ENCODE measurements at places on chromosomes 7 and 10. TPM values are rescaled to one million over a fixed set of nuclear protein-coding genes. Genes with fewer than 3 reads are reported as not detected.

- DNase-seq: no peak
- no peaks in the 10 kb centered on the region for H3K4me1 ChIP-seq
- no peaks in the 10 kb centered on the region for H3K27me3 ChIP-seq
- H3K27ac ChIP-seq: no peak overlapping the region
Measured at GRCh38 chr7:70582927-70583895, 548.7 kb upstream of the GALNT17 start.

DNA sequence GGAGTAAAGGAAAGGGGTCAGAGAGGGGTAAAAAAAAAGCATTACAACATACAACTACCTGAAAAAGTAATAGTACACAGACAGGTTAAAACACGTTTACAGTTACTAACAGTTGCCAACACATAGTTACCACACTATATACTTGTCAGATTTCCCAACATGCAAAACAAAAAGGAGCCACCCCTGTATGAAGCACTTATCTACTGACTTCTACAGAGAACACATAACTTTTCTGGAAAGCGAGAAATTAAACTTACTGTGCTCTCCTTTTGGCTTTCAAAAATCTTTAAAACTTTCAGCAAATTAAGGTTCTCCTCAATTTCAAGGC is 2.1 kb downstream of the ABI1 start:
- DNase-seq: no peak
- peak overlapping the region; percentile 17 for H3K4me3 ChIP-seq
- no peaks in the 10 kb centered on the region for H3K27me3 ChIP-seq

DNA sequence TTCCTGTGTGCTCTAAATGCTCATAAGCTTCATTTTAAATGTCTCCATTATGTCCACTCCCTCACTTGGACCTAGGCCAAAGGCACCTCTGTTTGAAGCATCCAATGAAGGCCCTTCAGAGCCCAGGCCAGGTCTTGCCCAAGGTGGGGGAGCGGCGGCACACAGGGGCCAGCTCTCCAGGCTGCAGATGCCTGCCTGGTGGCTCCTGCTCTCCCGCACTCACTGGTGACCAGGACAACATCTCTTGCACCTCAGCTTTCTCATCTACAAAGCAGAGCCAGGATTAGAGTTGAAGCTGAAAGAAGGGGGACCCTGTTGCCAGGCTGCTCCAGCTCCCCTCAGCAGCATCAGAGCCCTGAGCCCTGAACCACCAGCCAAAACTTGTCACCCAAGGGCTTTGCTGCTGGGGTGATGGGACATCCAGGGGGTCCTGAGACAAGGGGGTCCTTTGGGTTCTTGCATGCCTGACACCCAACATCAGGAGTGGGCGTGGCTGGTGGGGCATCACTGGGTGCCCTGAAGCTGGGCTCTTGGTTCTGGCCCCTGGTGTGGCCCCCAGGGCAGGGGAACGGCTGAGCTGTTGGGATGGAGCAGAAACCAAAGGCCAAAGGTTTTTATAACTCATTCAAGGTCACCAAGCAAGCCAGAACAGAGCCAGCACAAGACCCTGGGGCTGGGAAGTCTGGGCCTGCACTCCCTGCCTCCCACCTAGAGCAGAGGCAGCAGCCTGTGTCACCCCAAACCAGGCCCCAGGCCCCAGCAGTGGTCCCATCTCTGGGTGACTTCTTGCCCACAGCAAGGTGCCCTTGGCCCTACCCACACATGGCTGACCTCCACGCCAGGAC is 1.2 kb downstream of the NACAD start:
- no peak overlapping the region for H3K27ac ChIP-seq
- peaks cover 25% of the 10 kb centered on the region for H3K27me3 ChIP-seq
- H3K4me1 ChIP-seq: no peaks in the 10 kb centered on the region
- no peak for DNase-seq
- no peaks in the 10 kb centered on the region for H3K36me3 ChIP-seq

GRCh38 chr7:2862831-2863361 is 18.8 kb upstream of the GNA12 start:
- no peaks in the 10 kb centered on the region for H3K27me3 ChIP-seq
- H3K27ac ChIP-seq: peak overlapping the region; percentile 69
- H3K36me3 ChIP-seq: no peaks in the 10 kb centered on the region
- H3K4me1 ChIP-seq: peaks cover 33% of the 10 kb centered on the region
- DNase-seq: no peak

- no peak for DNase-seq
- no peaks in the 10 kb centered on the region for H3K27me3 ChIP-seq
- H3K4me1 ChIP-seq: no peaks in the 10 kb centered on the region
- no peak overlapping the region for H3K4me3 ChIP-seq
- H3K27ac ChIP-seq: no peak overlapping the region
Measured at GRCh38 chr10:113035732-113036312, 85.8 kb downstream of the TCF7L2 start.

DNA sequence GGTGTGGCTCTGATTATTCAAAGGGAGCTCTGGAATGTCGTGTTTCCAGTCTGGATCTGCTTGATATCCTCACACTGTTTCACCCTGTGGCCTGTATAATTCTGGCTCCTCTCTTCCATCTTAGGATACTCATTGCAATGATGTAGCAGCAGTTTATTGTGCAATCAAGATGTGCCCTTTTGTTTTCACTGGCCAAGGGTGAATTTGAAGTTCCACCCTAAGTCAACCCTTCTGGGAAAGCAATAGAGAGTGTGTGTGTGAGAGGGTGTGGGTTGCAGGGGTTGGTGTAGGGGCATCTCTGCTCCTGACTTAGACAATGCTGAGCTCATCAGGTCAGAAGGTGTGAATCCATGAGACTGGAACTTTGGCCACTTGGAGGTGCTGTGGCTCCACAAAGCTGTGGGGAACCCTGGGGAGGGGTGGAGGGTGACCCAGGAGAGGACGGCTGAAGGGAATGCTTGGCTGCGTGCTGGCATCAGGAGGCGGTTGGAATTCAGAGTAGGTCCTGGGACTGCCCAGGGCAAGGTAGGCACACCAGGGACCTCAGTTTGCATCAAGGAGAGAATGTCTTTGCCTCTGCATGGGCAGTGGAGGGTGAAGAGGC is 118.0 kb upstream of the PRSS58 start:
- no peak overlapping the region for H3K4me3 ChIP-seq
- H3K36me3 ChIP-seq: no peaks in the 10 kb centered on the region
- H3K27ac ChIP-seq: no peak overlapping the region
- no peak for DNase-seq

- H3K4me3 ChIP-seq: no peak overlapping the region
- peaks cover 28% of the 10 kb centered on the region for H3K4me1 ChIP-seq
- no peak for DNase-seq
Measured at GRCh38 chr10:70981171-70981836, 92.9 kb upstream of the PCBD1 start.

DNA sequence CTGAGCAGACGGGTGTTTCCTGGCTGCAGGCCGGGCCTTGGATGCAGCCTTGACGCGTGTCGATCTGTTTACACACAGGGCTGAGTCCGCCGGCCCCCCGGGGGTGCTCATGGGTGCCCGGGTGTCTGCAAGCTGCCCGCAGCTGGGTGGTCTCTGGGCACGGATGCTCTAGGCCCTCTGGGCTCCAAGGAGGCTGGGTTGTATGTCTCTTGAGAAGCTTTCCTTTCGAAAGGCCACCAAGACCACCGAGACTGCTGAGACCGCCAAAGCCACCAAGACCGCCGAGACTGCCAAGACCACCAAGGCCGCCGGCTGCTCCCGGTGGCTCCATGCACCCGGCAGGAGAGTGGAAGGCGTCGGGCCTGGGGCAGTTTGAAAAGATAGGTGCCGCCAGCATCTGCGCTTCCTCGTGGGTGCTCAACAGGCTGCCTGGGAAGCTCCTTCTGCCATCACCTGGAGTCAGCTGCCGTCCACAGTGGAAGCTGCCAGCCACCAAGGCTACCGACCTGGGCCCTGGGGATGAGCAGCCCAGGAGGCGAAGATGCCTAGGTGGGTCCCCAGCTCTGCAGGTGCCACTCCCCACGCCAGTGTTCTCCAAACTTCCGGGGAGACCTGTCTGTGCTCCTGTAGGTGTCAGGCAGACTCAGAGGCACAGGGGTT is 121.1 kb downstream of the INPP5A start:
- DNase-seq: no peak
- no peaks in the 10 kb centered on the region for H3K4me1 ChIP-seq
- no peaks in the 10 kb centered on the region for H3K27me3 ChIP-seq
- no peak overlapping the region for H3K27ac ChIP-seq

DNA sequence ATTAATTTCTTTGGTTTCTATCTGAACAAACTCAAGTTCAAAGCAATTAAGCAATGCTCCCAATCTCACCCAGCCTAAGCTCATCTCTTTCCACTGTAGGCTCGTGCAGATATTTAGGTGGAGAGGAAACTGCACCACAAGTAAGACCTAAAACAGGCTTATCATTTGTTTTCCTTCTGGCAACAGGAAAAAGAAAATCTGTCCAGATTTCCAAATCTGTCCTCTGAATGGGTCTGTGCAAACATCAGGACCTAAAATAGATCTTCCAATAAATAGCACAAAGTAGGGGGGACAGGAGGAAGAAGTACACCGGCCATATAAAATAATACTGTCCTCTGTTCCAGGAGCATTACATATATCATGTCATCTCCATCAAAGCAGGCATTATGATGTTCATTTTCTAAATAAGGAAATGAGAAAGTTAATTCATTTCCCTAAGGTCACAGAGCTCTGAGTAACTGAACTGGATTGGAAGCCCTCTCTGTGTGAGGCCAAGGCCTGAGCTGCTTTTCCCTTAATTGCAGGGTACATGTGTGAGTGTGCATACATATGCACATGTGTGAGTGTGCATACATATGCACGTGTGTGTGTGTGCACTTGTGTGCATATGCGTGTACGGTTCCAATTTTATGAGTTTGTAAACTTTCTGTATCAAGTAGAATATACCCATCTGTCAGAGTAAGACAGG is 92.8 kb upstream of the PARD3 start:
- peaks cover 2% of the 10 kb centered on the region for H3K27me3 ChIP-seq
- no peaks in the 10 kb centered on the region for H3K36me3 ChIP-seq
- no peak overlapping the region for H3K4me3 ChIP-seq
- no peak for DNase-seq
- H3K4me1 ChIP-seq: no peaks in the 10 kb centered on the region

DNA sequence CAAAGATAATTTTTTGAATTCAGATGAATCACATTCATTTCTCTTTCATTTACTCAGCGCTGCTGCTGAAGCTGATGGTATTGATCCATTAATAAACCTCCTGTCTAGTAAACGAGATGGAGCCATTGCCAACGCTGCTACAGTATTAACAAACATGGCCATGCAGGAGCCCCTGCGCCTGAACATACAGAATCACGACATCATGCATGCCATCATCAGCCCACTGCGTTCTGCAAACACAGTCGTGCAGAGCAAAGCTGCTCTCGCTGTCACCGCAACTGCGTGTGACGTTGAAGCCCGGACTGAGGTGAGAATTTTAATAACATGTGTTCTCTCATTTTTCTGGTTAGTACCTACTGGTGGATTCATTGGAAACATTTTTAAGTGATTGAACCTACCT is 70.2 kb downstream of the ARMC3 start:
- peaks cover 2% of the 10 kb centered on the region for H3K27me3 ChIP-seq
- no peak overlapping the region for H3K4me3 ChIP-seq
- no peaks in the 10 kb centered on the region for H3K4me1 ChIP-seq
- no peak for DNase-seq
- no peak overlapping the region for H3K27ac ChIP-seq

- H3K27ac ChIP-seq: no peak overlapping the region
- no peaks in the 10 kb centered on the region for H3K27me3 ChIP-seq
- H3K4me1 ChIP-seq: no peaks in the 10 kb centered on the region
- no peak for DNase-seq
Measured at GRCh38 chr10:68647672-68648341, 73.2 kb upstream of the CCAR1 start.

DNA sequence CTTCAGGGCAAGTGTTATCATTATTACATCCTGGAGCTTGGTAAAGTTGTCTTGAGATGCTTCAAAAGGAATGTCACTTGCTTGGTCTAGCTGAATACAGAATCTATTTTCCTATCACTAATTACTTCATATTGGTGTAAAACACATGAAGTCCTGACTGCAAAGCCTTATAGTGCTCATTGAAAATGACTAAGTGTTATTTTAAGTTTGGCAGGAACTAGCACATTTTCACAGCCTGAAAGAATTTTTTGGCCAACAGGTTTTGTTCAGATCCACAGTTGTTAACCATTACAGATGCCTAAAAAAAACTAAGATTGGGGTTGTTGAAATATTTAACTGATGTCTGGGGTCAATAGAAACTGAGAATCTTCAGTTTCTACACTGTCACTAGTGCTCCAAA is 149.3 kb downstream of the NEBL start:
- no peak overlapping the region for H3K27ac ChIP-seq
- DNase-seq: no peak
- no peak overlapping the region for H3K4me3 ChIP-seq
- no peaks in the 10 kb centered on the region for H3K36me3 ChIP-seq

GRCh38 chr7:139224219-139224618 is 6.8 kb upstream of the UBN2 start:
- no peak overlapping the region for H3K27ac ChIP-seq
- H3K27me3 ChIP-seq: peaks cover 12% of the 10 kb centered on the region
- no peak for DNase-seq
- no peaks in the 10 kb centered on the region for H3K36me3 ChIP-seq

- no peaks in the 10 kb centered on the region for H3K4me1 ChIP-seq
- H3K36me3 ChIP-seq: no peaks in the 10 kb centered on the region
- H3K4me3 ChIP-seq: no peak overlapping the region
- H3K27ac ChIP-seq: no peak overlapping the region
Measured at GRCh38 chr10:34145715-34146114, 669.4 kb downstream of the PARD3 start.

DNA sequence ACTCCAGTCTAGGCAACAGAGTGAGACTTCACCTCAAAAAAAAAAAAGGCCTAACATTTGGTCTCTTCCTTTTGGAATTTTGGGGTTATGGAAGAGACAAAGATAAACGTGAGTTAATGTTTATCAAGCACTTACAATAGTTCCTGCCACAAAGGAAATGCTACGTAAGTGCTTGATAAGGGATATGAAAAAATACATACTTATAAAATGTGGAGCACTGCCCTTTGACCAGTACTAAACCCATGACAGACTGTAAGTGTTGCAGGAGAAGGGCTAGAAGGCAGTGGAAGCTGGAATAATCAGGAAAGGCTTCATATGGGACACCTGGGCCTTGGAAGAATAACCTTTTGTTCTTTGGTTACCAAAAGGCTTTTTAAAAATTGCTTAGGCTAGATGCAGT is 25.5 kb downstream of the TMEM248 start:
- no peak overlapping the region for H3K4me3 ChIP-seq
- no peaks in the 10 kb centered on the region for H3K27me3 ChIP-seq
- H3K27ac ChIP-seq: no peak overlapping the region
- DNase-seq: no peak

GRCh38 chr10:30903397-30904138 is 128.1 kb downstream of the ZNF438 start:
- no peak overlapping the region for H3K4me3 ChIP-seq
- no peak for DNase-seq
- H3K27me3 ChIP-seq: no peaks in the 10 kb centered on the region
- H3K27ac ChIP-seq: no peak overlapping the region
- H3K4me1 ChIP-seq: no peaks in the 10 kb centered on the region

Gene PRLHR
- total RNA-seq: not detected

Gene KAT6B
- 46.2 TPM for total RNA-seq

Gene CPXM2
- total RNA-seq: not detected

Gene AKR1C2
- not detected for total RNA-seq

Gene PIP
- not detected for total RNA-seq

Gene DIP2C
- 3.9 TPM for total RNA-seq

Gene TMEM273
- 11.2 TPM for total RNA-seq

Gene NEUROG3
- total RNA-seq: not detected

Gene VAX1
- total RNA-seq: not detected

Gene PNLIP
- total RNA-seq: not detected
